ENCODE measurements at places on chromosomes 2 and 18.
A peak's percentile ranks its signal among the peaks of the same experiment; 100 is the strongest.

- no peak for DNase-seq
Measured at GRCh38 chr2:103464831-103465230, 703.0 kb downstream of the TMEM182 start.

DNA sequence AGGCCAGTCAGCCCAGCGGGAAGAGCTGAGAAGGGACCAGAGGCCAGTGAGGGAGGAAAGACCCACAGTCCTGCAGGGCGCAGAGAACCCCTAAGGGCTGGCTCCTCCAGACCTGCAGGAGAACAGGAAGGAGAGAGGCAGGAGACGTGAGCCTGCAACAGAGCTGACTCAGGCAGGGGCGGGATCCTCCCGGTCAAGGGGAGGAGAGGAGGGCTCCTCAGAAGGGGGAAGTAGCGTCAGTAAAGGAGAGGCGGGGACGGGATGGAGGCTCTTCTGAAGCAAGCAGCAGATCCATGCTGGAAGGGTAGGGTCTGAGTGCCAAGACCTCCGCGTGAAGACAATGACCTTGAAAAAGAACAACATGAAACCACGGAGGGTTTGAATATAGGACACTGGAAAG, 50.8 kb downstream of the TRABD2A start:
- DNase-seq = no peak

DNA sequence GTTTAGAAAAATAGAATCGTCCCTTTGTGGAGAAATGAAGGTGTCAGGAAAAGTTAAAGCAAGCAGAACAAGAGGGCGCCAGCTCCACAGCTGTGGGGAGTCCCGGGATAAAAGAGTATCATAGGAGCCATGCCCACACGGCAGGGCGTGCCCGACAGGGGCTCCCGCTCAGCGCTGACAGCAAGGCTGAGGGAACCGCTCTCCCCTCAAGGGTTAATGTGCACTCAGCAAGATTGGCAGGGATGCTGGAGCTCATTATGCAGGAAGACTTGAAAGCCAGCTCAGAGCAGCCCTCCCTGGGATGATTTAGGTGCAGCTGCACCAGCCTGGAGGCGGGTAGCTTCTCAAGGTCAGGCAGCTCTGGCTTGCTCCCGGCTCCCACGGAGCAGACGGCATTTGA, 500.2 kb downstream of the EIPR1 start:
- DNase-seq = no peak

- DNase-seq = no peak
Measured at GRCh38 chr2:132429351-132429750, 12.7 kb downstream of the GPR39 start.

DNA sequence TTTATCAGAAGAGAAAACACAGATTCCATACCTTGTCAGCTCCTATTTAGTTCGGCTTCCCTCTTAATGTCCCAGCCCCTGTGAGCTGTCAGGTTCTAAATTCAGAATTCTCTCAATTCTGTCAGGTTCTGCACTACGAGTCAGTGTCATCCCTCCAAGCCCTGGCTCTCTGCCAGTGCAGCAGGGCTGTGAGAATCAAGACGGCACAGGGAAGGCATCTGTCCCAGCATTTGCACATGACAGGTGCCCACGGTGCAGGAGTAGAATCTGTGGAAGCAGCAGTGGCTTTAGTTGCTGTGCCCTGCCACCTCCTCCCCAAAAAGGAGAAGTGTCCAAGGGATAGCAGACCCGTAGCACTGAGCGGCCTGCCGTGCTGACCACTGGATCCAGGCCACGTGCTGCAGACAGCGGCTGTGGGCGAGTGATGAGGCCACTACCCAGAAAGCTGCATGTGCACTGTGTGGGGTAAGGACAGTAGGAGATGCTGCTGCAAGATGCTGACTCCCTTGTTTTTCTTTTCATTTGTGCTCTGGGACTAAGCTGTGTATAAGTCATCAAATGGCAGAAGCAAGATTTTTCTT, 12.8 kb downstream of the RBFA start:
- peak; percentile 8 for DNase-seq

GRCh38 chr2:174635776-174636404, 38.3 kb upstream of the WIPF1 start:
- peak; percentile 72 for DNase-seq
